ENCODE measurements at places on chromosomes 1 and 21.

DNA sequence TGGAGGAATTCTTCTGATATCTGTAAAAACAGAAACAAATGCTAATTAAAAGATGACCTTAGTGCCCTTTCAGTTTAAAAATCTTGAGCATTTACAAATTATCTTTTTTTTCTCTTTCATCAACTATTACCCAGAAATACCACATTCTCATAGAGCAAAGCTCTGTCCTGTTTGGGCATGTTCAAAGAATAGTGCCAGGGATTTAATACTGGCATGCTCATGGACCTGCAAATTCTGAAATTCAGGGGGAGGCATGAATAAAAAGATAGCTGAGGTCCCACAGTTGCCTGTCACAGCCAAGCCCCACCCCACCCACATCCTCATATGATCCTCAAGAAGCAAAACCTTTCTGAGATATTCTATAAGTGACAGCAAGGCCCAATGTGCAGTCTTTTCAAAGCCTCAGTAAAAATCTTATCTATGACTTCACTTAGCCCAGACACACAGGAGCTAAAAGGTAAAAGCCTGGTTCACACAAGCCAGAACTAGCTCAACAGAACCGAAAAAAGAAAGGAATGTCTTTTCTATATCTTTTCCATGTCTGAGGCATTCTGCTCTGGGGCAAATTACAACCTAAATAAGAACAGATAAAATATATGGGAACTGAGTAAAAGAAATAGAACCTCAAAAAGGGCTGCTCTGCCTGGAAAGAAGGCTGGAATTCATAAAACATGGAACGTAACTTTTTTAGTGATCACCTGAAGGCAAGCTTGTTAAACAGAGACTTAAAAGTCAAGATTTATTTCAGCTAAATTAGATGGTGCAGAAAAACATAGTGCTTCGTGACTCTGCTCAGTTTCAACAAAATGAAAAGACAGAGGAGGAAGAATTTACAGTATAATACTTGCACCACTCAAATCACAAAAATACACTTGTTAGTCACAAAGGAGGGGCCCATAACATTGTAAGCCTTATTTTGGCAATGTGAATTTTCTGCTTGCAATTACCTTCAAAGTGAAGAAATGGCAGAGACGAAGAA lies 11.0 kb downstream of the WLS start:
- no peak overlapping the region for H3K4me3 ChIP-seq
- no peaks in the 10 kb centered on the region for H3K27me3 ChIP-seq
- no peak overlapping the region for H3K27ac ChIP-seq
- no peaks in the 10 kb centered on the region for H3K36me3 ChIP-seq
- DNase-seq: no peak

- no peak overlapping the region for H3K4me3 ChIP-seq
- no peaks in the 10 kb centered on the region for H3K36me3 ChIP-seq
- no peak overlapping the region for H3K27ac ChIP-seq
- peak; percentile 19 for DNase-seq
- peaks cover 13% of the 10 kb centered on the region for H3K4me1 ChIP-seq
These were observed 2.6 kb downstream of the HFM1 start for GRCh38 chr1:91402023-91402422.

GRCh38 chr21:16330082-16330907 lies 600.5 kb downstream of the USP25 start:
- no peak overlapping the region for H3K4me3 ChIP-seq
- DNase-seq: peak; percentile 81
- H3K4me1 ChIP-seq: no peaks in the 10 kb centered on the region
- no peak overlapping the region for H3K27ac ChIP-seq

GRCh38 chr1:214439352-214440119 lies 111.9 kb downstream of the PTPN14 start:
- DNase-seq: no peak
- no peaks in the 10 kb centered on the region for H3K27me3 ChIP-seq
- peaks cover 8% of the 10 kb centered on the region for H3K4me1 ChIP-seq
- H3K27ac ChIP-seq: peak overlapping the region; percentile 49

- H3K4me3 ChIP-seq: no peak overlapping the region
- no peak for DNase-seq
- no peaks in the 10 kb centered on the region for H3K36me3 ChIP-seq
These were observed 351.3 kb downstream of the RRAGC start for GRCh38 chr1:38508232-38508631.

Data from left lung (tissue), 14 donors.